D341Med (cell line): ENCODE measurements at places on chromosomes 4 and X.

DNA sequence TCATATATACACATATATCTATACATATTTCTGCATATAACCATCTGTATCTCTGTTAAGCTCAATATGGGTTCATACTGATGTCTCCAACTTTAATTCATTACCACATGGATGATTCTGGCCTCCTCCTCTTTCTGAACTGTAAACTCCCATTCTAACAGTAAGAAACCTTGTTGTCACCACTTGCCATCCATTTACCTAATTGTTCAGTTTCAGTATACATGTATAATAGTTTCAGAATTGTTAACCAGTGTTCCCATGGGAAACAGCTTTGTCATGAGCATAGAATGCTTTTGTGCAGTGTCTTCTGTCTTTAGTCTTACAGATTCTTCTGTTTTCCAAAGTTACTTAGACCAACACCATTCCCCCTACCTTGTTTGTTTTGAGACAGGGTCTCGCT is 35.9 kb downstream of the SLC9A6 start:
- no peak for DNase-seq

- DNase-seq, result no peak
Observed at GRCh38 chr4:77344784-77345183, 187.8 kb downstream of the CCNG2 start.

DNA sequence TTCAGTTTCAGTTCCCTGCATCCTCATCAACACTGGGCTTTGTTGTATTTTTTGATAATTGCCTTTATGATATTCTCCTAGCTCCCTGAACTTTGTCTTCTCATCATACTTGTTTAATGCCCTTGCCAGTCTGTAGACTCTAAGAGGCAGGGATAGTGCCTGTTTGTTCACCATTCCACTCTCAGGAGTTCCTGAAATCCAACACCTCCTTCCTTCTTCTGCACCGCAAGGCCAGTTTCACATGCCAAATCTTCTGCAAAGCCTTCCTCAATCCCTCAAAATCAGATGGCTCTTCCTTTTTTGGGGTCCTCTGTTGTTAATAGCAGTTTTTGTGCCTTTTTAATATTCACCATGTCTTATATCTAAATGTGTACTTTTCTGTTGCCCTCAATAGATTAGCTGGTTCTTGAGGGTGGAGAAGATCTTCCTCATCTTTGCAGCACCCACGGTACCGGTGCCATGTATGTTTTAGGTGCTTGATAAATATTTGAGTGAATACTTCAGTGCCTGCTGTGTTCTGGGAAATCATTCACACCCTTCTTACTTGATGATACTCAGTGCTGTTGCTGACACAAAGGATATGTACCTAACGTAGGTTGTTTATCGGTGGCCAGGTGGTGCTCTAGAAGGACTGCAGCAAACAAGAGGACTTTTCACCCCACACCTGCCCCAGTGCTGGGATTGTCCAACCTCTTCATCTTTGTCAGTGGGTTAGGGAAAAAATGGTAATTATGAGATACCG is 85.3 kb upstream of the LIMCH1 start:
- DNase-seq, result no peak

GRCh38 chrX:40755291-40756249 is 20.2 kb upstream of the MED14 start:
- no peak for DNase-seq

GRCh38 chr4:150782311-150782710 is 200.4 kb downstream of the MAB21L2 start:
- no peak for DNase-seq

DNA sequence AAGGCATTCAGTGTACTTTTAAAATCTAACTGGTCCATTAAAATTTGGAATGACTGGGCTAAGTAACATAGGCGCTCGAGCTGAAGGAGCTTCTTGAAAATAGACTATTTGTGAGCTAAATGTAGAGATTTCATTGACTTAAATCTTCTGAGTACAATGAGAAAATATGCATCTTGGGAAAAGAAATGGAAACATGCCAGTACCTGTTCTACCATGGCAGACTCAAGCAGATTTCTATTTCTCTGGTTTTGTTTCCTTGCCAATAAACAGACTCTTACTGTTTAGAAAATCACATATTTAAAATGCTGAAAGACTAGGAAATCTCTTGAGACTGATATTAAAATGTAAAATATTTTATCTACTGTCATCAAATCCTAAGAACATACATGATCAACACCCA is 678.1 kb downstream of the FAT4 start:
- DNase-seq, result no peak
